Hematopoietic multipotent progenitor cell treated with erythropoietin and hydrocortisone succinate and interleukin-3 and kit ligand, for 8 days (in vitro differentiated cells): ENCODE measurements at places on chromosomes 2 and 18.

DNA sequence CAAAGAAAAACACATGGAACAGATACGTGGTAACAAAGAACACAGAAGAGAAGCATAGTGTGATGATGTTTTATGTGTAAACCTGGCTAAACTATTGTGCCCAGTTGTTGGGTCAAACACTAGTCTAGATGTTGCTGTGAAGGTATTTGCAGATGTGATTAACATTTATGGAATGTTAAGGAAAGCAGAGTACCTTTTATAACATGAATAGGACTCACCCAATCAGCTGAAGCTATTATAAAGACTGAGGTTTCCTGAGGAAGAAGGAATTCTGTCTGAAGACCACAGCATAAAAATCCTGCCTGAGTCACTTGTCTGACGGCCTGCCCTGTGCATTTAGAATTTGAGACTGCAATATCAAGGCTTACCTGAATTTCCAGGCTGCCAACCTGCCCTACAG, 253.1 kb downstream of the DYM start:
- DNase-seq = no peak

GRCh38 chr18:40577239-40577980, 1377.6 kb upstream of the PIK3C3 start:
- DNase-seq = no peak

GRCh38 chr2:222792001-222792611, 68.7 kb upstream of the ACSL3 start:
- no peak for DNase-seq

DNA sequence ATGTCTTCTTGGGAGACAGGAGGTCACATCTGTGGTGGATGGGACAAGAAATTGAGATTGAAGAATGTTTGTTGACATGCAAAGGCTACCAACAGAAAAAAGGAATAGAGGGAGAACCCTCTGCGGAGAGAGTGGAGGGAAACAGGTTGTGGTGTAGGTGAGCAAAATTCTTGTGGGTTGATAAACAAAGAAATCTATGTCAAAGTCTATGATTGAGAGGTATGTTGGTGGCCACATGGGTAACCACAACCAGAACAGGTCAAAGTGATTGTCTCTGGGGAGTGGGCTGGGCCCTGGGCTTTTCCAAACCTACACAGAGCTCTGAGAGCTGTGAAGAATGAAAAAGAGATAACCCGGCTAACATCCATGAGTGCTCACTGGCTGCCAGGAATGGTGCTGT, 62.8 kb upstream of the NCK2 start:
- DNase-seq = no peak
